Endothelial cell of umbilical vein (primary cell): ENCODE measurements at places on chromosomes 7 and 10. TPM values are rescaled to one million over a fixed set of nuclear protein-coding genes. Genes with fewer than 3 reads are reported as not detected.

SCIN gene
- total RNA-seq, result 0.69 TPM in 1 of 2 replicates, not detected in the other

VWDE gene
- 0.09 and 0.11 TPM in 2 replicates for total RNA-seq

STYXL1 gene
- total RNA-seq, result 23.0 and 24.3 TPM in 2 replicates

GHITM gene
- 113 and 114 TPM in 2 replicates for total RNA-seq

HIPK2 gene
- total RNA-seq, result 40.3 and 43.8 TPM in 2 replicates
